ENCODE measurements at places on chromosomes 2 and 18.

- no peak for DNase-seq
Observed at GRCh38 chr2:23350792-23351355, 34.1 kb upstream of the KLHL29 start.

- DNase-seq = no peak
Observed at GRCh38 chr2:40957508-40957907, 505.6 kb upstream of the SLC8A1 start.

DNA sequence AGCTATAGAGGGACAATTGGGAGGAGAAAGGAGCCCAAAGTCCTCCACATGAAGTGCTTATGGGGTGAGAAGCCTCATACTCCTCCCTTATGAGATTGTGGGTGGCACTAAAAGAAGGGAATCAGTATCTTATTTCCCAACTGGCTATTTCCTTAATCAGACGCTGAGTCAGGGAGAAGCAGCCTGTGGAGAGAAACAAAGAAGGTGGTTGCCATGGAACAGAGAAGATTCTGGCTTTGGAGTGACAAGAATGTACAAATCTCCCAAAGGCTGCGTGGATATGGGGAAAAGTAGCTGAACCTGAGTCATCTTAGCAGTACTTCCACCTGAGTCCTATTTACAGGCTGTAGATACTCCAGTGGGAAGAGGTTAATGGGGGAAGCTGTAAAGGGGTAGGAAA, 115.8 kb upstream of the CWC22 start:
- no peak for DNase-seq

GRCh38 chr2:120612471-120612870, 123.2 kb upstream of the GLI2 start:
- DNase-seq = no peak

DNA sequence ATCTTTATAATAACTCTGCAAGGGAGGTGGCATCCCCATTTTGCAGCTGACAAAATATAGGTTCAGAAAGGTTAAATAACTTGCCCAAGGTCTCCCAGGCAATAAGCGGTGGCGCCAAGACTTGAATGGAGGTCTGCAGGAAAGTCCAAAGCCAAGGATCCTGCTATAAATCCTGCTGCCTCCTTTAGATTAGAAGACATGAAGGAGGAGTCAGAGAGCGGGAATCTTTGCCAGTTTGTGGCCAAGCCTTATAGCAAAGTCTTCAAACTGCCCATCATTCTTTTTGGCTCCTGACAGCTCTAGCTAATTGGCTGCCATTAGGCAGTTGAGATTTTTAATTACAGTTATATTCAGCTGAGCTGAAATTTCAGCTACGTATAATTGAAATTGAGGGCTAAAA, 114.3 kb downstream of the C1D start:
- DNase-seq = no peak

- no peak for DNase-seq
Observed at GRCh38 chr2:76579911-76580310, 869.2 kb upstream of the GCFC2 start.

GRCh38 chr2:50770299-50770698, 261.6 kb downstream of the NRXN1 start:
- DNase-seq = no peak

- DNase-seq = no peak
Observed at GRCh38 chr2:195251214-195251613, 405.8 kb upstream of the SLC39A10 start.

DNA sequence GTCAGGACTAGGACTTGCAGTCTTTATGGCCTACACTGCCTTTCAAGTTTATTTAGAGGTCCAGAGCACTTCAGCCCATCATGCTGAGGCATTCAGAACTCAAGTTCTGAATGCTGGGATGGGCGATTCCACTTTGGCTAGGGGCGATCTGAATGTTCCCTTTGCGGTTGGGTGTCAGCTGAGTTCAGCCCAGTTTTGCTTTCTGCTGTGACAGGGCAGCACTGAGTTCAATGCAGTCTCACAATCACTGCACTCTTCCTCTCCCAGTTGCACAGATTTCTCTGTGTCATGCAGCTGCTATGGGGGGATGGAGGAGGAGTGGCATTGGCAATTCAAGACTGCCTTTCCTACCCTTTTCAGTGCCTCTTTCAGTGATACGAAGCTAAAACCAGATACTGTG, 1232.0 kb upstream of the FAM98A start:
- no peak for DNase-seq

DNA sequence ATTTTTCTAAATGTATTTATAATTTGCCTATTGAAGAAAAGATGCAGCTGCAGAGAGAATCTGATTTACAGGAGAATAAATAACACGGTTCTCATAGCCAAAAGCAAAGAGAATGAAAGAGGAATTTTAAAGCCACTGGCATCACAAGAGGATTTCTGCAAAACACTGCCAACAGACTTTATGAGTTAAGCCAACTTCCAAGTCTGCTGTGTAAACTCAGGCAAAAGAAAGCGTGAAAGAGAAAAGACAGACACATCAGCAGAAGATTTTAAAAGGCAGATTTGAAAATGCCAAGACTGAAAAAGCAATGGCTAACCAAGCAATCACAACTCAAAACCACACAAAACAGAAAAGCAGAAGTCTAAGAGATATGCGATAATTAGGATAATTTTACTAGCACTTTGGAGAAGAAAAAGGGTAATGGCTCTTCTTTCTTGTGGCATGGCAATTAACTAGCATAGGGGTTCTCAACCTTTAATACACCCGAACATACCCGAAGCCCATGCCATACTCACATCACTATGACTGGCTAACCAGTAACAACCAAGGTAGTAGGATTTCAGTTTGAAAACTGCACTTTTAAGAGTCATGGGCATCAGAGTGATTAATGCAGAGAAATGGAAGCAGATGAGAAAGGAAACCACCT, 4.9 kb downstream of the DARS1 start:
- no peak for DNase-seq

GRCh38 chr2:120741571-120742561, 6.2 kb downstream of the GLI2 start:
- no peak for DNase-seq

DNA sequence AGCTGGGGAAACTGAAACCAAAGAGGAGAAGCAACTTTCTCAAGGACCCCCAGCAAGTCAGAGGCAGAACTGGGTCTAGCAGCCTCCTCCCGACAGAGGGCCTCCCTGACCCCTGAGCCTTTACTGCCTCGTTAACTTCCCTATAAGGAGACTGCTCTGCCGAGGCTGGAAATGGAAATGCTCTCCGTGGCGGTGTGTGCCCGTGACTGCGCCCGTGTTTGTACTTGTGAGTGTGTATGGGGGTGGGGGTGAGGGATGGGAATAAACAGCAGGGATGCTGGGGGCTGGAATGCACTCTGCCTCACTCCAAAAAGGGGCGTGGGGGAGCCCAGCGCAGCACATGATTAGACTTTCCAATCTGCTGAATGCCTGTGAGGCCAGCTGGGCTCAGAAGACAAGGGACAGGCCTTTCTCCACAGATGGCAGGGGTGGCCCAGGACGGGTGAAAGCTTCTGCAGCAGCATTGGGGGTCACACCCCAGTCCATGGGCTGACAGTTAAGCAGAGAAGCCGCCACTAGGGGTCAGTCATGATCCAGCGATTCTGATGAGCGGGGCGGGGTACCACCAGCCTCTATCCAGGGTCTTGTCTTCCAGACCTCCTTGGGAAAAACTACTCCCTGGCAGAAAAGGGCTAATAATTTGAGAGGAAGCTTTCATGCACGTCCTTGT, 26.8 kb downstream of the MPHOSPH10 start:
- DNase-seq = peak; percentile 56

DNA sequence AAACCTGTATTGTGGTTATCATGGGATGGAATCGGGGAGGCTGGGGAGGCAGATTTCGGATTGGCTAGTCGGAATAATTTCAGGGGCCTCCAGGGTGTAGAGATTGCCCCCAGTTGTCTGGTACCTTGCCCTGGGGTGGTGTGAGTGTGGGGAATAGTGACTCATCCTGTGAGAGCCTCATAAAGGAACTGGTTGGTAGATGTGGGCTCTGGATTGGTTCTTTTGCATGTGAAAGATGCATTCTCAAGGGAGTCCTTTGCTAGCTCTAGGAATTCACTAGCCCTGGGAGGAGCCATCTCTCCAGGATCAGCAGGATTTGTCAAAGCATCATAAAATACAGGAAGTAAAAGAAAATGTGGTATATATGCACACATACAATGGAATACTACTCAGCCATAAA, 331.6 kb downstream of the SETBP1 start:
- no peak for DNase-seq

DNA sequence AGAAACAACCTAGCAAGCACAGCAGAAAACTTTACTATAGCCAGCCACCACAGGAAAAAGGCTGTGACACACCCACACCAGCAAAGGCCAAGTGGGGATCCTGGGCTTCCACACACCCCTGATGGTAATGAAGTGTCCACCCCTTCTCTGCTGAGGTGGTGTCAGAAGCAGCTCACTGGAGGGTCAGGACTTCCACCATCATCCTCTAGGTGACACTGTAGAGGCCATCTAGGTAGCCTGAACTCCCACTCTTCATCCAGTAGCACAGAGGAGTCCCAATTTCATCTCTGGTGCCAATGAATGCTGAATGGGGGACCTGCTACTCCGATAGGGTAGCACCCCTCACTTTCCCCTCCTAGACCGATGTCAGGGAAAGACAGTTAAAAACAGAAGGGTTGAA, 1544.4 kb downstream of the LRP1B start:
- DNase-seq = no peak

GRCh38 chr2:164922134-164922533, 33.2 kb downstream of the SLC38A11 start:
- DNase-seq = no peak

DNA sequence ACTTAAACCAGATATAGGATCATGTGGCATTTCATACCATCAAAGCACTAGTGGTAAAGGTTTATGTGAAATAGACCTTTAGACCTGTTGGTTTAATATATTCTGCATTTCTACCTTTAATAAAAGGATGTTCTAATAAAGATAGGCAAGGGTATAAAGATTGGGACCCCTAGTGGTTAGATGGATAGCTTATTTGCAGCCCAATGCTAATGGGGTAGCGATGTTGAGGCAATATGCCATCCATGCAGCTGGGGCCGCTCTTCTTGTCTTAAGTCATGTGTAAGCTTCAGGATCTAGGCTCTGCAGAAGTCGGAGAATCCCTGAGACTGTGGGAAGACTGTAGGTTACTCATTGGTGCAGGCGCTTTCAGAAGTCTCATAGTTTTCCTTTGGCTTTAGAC, 114.9 kb downstream of the ICOS start:
- DNase-seq = no peak

DNA sequence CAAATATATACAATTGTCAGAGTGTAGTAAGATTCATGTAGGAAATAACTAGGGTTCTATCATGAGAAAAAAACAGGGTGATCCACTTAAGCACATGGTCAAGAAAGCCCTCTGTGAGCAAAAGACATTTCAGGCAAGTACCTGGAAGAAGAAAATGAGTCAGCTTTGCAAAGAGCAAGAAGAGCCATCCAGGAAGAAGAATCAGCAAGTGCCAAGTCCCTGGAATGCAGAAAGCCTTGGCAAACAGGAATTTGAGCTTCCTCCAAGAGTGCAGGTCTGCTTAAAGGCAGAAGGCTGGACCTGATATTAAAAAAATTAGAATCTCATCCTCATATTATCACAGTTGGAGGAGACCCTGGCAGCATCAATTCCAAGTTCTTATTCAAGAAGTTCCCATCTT, 188.5 kb upstream of the CELF4 start:
- no peak for DNase-seq

Data from hindlimb muscle (tissue), 1 donor.